ENCODE measurements at places on chromosomes 12 and 14. TPM values are rescaled to one million over a fixed set of nuclear protein-coding genes. Genes with fewer than 3 reads are reported as not detected.

GRCh38 chr12:110996415-110996814 is 76.0 kb upstream of the MYL2 start:
- DNase-seq: no peak

GPRC5A gene
- 5.2 TPM for polyA plus RNA-seq

DNA sequence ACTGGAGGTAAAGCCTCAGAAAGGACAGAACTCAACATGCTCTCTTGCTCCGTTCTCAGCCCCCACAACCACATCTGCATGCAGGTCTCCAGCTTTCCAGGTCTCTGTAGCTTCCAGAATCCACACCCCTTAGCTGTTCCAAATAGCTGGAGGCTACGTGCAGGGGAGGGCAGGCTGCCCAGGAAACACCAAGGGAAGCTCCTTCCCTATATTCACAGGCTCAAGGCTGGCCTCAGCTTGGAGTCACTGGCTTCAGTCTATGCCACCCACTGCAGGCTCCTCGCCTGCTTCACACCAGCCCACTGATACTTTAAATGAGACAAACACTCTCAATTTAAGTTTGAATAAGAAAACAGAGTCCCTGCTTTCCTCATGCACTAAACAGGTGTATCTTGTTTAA is 73.3 kb downstream of the ASCL4 start:
- DNase-seq: no peak

DNA sequence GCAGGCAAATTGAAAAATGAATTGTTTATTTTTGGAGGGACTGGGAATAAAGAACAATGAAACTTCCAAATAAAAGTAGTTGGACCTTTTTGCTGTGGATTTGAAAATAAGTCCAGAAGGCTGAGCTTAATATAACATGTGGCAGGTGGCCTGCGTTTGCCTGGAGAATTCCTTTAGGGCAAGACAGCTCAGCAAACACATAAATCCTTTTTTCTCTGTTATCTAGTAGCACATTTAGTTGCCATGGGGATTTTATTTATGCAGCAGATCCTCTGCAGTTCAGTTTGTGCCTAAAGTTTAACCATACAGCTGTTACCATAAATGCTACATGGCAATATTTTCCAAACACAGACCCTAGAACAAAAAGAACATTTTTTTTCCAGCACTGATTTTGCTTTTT is 180.0 kb downstream of the NPAS3 start:
- DNase-seq: no peak

DNA sequence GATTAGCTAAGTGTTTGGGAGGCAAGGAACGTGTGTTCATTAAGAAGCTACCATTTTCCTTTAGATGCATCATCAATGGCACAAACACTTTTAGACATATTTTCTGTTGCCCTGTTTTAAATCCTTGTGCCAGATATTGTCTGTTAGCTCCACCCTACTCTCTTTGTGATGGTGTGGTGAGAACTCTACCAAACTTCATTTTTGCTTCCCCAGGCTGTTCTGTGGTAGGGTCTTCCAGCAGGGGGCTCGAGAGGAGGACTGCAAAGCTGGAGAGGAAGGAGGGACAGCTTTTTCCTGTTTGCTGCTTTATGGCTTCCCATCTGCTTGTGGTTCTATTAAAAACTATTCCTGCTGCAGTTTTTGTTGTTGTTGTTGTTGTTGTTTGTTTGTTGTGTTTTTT is 23.8 kb upstream of the STRAP start:
- no peak for DNase-seq

ITGA7 gene
- polyA plus RNA-seq: 88.6 TPM

DNA sequence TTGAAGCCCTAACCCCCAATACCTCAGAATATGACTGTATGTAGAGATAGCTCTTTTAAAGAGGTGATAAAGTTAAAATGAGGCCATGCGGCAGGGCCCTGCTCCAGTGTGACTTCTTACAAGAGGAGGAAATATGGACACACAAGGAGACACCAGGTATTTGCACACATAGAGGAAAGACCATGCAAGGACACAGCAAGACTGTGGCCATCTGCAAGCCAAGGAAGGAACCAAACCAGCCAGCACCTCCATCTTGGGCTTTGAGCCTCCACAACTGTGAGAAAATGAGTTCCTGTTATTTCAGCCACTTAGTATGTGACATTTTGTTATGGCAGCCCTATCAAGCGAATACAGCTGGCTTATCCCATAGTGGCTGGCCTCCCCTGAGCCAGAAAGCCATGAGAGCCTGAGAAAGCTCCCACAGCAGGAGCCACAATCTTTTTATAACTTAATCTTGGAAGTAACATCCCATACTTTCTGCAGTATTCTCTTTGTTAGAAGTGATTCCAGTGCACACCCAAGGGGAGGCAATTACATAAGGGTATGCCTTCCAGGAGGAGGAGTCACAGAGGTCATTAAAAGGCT is 48.0 kb downstream of the TGFB3 start:
- no peak for DNase-seq

PIWIL1 gene
- 0.66 TPM for polyA plus RNA-seq
